ENCODE measurements at places on chromosomes 2 and 18. TPM values are rescaled to one million over a fixed set of nuclear protein-coding genes. Genes with fewer than 3 reads are reported as not detected.

DNA sequence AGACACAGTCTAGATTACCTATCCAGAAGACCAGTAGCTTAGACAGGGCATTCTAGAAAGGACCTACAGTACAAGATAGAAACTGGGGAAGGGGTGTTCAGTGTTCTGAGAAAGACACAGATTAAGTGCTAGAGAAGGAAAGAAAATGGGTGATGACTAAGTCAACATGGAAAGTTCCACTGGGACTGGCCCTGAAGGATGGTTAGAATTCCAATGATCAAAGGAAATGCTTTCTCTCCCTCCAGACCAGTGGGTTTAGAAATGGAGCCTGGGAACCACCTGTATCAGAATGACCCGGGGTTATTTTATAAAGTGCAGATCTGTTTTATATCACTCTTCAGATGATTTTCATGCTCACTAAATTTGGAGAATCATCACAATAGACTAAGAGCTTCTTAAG lies 5.8 kb upstream of the COLEC12 start:
- no peak for DNase-seq

- DNase-seq, result no peak
These were observed 97.5 kb upstream of the LDLRAD4 start for GRCh38 chr18:13120983-13121441.

The ZBTB14 gene
- total RNA-seq, result 8.5 TPM

DNA sequence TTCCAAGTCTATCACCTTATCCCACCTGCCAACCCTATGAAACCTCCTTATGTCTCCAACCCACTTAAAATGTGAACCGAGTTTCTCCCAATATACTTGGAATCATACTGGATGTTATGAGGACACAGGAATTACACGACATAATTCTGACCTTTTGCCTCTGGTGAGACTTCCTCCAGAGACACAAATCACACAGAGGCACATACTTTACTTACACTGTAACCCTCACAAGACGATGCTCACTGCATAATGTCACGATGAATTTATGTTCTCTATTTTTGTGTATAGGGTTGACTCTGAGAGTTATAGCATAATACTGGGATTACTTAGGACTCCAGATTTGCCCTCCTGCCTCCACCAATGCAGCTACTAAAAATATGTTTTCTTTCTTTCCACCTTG lies 28.0 kb upstream of the SETBP1 start:
- no peak for DNase-seq

- DNase-seq, result no peak
These were observed 1387.1 kb upstream of the TMEFF2 start for GRCh38 chr2:193581807-193582206.

GRCh38 chr2:122266636-122267035 lies 511.2 kb downstream of the TSN start:
- no peak for DNase-seq

The IFT172 gene
- total RNA-seq, result 12.1 TPM

DNA sequence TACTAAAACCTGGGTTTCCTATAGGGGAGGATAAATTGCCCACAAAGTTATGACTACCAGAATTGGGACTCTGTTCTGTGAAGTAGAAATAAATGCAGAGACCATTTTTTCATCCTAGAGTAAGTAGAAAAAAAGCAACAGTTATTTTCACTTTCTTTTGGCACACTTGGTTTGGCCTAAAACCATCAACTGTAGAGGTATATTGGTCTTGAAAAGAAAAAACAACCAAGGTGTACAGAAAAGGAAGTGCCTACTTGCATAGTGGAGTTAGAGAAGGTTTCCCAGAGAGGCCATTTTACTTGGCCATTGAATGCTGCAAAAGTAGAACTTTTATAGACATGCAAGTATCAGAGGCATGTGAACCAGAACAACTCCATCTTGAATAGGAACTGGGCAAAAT lies 89.4 kb upstream of the TACR1 start:
- DNase-seq, result no peak

- peak; percentile 92 for DNase-seq
These were observed 2.3 kb downstream of the MYO1B start for GRCh38 chr2:191247381-191248057.

- no peak for DNase-seq
These were observed 20.6 kb downstream of the SERPINB10 start for GRCh38 chr18:63928331-63928730.

The CRYBA2 gene
- total RNA-seq, result not detected

DNA sequence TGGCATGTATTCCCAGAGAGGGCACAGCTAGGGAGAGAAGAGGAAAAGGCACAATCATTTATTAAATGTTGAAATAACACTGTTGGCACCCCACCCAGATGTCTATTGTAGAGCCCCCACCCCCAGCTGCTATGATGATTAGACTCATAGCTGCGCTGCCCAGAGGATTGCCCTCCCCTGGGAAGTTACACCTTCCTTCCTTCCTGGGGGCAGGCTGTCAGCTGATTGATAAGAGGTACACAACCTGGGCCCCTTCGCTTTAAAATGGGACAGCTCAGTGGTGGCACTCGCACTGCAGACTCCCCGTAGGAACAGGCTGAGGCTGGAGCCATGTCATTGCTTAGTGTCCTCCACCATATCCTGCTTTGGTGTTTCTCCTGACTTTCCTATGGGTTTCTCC lies 18.1 kb downstream of the TEX51 start:
- no peak for DNase-seq

The CIB4 gene
- not detected for total RNA-seq

DNA sequence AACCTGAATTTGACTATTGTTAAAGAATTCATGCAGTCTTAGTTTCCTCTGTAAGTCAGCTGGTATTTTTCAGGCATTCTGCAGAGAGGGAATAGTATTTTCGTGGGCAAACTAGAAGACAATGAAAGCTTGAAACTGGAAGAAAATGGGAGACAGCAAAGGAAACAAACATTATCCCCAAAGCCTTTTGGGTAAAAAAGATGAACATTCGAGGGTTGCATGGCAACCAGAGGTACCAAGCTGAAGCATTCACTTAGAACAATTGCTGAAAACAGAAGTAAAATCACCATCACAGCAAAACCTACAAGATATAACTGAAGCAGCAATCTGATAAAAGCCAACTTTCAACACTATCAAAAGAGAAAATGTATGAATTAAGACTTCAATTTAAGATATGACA lies 233.7 kb downstream of the SCG2 start:
- no peak for DNase-seq

The NTSR2 gene
- total RNA-seq, result not detected

The CPS1 gene
- 2.2 TPM for total RNA-seq

GRCh38 chr2:47181176-47181575 lies 26.1 kb upstream of the STPG4 start:
- DNase-seq, result no peak

DNA sequence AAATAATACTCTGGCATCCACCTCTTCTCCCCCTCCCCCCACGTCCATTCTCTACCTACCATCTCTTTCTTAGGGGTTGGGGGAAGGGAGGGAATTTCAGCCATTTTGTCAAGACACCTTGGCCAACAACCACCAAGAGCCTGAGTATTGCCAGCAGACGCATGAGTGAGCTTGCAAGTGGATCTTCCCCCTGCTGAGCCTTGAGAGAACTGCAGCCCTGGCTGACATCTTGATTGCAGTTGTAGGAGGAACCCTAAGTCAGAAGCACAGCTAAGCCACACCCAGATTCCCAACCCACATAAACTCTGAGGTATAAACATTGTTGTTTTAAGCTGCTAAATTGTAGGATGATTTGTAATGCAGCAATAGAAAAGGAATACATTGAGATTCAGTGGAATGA lies 165.6 kb downstream of the TMEFF2 start:
- no peak for DNase-seq

- DNase-seq, result no peak
These were observed 45.3 kb upstream of the C1D start for GRCh38 chr2:68108120-68108519.

DNA sequence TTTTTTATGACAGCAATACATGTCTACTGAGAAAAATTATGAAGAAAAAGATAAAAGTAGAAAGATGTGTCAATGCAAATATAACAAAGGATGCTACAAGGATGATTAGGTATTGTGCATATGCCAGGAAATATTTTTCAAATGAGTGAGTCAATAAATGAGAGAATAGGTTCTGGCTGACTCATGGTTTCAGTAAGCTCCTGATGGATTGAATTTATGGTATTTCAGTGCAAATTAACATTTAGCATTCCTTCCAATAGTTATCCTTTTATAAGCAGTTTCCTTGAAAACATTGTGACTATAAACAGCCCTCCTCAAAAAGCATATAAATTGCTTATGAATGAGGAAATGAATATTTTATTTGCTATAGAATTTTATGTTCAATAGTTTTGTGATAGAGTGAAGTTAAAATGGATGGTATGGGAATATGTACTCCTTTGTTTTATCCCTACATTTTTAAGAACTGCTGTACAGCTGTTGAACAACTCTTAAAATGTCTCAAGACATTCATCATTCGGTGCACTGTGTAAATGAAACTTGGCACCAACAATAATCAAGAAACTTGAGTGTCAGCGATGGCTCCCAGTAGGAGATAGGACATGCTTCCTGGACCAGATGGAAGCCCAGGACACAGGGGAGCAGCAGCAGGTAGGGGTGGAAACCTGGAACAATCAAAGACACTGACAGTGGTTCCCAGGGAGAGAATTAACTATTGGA lies 144.7 kb downstream of the PMAIP1 start:
- DNase-seq, result no peak

The TMX3 gene
- 30.8 TPM for total RNA-seq

The POTEI gene
- total RNA-seq, result not detected

The KLF7 gene
- 14.6 TPM for total RNA-seq

Measured in epithelial cell of proximal tubule (primary cell).